ENCODE measurements at places on chromosomes 5 and 9.
A peak's percentile ranks its signal among the peaks of the same experiment; 100 is the strongest.

DNA sequence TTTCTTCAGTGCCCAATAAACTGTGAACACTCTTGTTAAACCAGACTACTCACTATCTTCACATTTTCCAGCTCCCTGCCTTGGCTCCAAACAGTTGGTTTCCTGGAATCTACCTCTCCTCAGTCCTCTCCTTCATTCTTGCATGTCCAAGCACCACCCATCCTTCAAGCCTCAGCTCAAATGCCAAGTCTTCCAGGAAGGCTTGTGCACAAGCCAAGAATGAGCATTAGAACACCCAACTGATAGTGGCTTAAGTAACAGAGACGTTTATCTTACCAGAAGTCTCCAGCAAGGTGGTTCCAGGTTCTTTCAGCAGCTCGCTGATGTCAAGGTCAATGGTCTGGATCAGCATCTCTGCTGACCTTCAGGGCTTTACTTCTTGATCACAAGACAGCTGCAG is 60.1 kb downstream of the PTPDC1 start:
- DNase-seq = peak; percentile 50

DNA sequence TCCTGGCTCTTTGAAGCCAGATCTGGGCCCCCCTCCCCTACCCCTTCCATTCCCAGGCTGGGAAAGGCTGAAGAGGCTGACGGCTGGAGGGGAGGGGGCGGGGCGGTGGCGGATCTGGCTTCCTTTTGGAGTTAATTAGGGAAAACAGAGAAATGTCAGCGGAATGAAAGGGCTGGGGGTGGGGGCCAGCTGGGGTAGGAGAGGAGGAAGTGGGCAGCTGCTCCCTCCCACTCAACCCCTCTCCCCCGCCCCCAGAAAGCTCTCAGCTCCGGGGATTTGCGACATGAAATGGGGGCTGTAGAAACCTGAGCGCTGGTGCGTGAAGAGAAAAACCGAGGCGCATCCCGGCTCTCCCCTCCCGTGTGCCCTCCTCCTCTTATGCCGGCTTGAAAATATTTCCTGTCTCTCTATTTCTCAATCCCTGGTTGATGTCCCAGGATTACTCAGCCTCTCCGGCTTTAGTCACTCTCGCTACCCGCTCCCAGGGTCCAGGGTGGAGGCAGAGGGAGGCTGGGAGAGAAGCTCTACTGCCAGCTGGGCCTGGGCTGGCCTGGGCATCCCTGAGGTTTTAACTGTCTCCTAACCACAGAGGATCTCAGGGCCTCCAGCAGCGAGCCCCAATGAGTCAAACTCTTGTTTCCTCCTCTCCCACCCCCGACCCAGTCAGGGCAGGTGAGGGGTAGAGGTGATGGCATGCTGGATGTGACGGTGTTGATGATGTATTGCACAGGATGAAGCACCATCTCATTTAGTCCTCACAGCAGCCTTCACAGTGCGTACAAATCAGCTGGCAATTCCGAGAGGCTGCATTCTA is 20.1 kb downstream of the PCDHGC5 start:
- DNase-seq = peak; percentile 86

- peak; percentile 44 for DNase-seq
Measured at GRCh38 chr9:74953235-74953751, 581 bp upstream of the C9orf40 start.

DNA sequence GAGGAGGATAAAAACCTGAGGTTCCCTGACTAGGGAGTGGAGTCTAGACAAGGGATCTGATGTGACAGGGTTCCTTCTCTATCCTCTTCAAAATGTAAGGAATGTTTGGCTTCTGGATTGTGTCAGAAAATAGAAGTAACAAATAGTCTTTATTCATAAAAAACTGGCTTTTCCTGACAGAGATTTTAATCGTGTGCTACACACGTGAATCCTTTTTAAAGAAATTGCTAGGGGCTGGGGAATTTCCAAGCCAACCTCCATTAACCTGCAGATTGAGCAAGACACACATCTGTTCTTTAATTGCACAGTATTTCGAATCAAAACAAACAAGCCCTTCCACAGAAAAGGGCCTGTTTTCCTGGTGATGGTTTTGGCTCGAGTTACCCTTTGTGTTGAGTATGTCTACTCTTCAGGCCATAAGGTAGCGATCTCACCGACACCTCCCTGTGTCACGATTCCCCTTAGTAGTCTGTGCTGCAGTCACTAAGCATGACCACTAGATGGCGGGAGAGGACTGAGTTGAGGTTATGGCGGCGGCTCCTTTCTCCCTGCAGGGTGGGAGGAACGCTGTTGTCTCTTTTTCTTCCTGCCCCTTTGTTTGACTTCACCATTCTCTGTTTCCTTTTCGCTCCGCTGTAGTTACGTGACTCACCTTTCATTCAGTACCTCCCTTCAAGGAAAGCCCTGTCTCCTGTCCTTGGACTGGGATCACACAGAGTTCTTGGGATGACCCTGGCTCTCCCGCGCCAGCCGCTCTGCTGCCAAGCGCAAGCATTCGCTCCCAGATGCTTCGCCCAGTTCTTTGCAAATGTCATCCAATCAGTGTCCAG is 137.1 kb upstream of the SLC24A2 start:
- peak; percentile 74 for DNase-seq

GRCh38 chr9:8867148-8867547 is 1067.6 kb upstream of the DMAC1 start:
- no peak for DNase-seq

- DNase-seq = peak; percentile 89
Measured at GRCh38 chr5:67246108-67246507, 49.5 kb upstream of the CD180 start.

DNA sequence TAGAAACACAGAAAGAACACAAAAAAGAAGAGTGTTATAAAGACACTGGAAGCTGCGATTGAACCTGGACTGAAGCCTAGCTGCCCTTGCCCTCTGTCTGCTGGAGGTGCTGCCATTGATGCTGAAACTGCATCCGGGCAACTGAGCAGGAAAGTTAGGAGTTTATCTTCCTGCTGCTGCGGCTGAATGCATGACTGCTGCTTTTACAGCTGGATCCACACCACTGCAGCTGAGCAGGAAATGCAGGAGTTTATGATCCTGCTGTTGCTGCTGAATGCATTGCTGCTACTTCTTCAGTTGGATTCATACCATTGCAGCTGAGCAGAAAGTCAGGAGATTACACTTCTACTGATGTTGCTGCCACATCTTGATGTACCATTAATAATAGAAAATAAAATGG is 21.8 kb upstream of the JAKMIP2 start:
- DNase-seq = no peak

DNA sequence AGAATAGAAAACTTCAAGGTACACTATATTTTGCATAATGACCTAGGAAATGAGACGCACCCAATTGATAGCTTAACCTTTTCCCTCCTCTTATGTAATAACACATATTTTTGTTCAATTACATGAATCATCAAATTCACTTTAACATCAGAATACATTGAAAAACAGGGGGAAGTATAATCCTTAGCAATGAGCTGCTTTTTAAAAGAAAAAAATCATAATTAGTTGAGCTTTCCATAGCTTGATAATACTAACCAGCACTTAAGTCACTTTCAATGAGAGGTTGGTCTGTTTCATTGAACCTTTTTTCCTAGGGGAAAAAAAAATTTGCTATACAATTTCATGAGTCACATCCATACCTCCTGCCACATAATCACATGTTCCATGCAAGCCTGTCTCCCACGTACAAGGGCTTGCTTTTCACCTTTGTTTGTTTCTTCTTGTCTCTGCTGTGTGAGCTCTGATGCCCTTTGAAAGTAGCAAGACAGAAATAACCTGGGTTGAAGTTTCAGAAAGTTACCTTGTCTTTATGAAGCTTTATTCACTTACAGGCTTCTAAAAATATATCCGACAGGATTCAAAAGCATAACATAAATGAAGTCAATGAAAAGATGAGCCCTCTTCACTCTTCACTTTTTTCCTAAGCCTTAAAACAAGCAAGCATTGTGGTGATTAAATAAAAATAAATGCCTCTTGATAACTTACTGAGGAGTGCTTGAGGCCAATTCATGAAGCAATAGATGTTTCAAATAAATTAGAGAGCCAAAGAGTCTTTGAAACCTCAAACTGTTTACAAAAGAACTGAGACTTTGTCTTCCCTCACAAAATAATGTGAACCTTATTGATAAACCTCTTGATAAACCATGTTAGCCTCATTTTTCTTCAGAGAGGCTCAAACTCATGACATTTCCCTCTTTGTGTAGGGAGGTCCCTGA is 108.5 kb downstream of the FEM1C start:
- DNase-seq = no peak

- DNase-seq = peak; percentile 72
Measured at GRCh38 chr5:10424124-10424731, 17.5 kb upstream of the ROPN1L start.

DNA sequence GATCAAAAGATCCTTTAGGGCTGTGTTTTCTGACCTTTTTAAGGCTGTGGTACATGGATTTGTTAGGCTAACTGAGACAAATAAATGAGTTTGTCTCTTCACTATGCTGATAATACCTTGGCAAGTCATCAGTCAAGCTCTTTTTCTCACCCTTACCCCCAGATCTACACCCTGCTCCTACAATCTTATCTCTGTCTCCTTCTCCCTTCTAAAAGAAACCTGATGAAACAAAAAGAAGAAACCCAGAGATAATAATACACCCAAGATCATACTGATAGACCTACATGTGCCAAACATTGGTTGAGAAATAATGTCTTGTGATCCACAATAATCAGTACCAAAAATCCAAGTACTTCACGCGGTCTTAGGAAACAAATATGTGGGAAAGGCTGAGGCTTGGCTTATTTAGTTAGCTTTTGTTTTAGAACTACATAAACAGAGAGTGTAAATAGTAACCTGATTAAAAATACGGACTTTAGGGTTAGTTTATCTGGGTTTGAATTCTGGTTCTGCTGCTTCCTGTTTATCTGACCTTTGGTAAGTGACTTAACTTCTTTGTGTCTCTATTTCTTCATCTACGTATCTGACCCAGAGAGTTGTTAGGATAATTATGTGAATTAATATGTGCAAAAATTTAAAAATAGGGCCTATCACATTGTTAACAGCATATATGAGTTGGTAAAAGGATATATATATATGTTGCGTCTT is 24.8 kb upstream of the PDCD1LG2 start:
- no peak for DNase-seq

- no peak for DNase-seq
Measured at GRCh38 chr9:130140706-130141105, 31.5 kb upstream of the NCS1 start.

All from stomach (tissue), 19 donors.